ENCODE measurements at places on chromosomes 7 and 10.
A peak's percentile ranks its signal among the peaks of the same experiment; 100 is the strongest.

DNA sequence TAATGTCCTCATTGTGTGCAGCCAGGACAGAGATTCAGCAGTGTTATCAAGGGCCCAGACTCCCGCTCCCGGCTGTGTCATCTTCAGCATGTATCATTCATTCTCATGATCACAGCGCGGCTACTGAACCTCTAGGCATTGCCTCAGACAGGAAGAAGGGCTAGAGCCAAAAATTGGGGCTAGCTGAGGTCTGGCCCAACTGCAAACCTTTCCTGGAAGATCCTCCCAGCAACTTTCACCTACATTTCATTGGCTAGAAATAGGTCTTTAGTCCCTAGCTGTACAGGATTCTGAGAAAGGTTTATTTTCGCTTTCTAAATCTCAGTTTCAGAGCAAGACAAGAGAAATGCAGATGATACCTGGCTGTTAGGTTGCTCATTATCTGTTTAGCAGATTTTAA lies 81.9 kb downstream of the CREM start:
- no peak for DNase-seq

DNA sequence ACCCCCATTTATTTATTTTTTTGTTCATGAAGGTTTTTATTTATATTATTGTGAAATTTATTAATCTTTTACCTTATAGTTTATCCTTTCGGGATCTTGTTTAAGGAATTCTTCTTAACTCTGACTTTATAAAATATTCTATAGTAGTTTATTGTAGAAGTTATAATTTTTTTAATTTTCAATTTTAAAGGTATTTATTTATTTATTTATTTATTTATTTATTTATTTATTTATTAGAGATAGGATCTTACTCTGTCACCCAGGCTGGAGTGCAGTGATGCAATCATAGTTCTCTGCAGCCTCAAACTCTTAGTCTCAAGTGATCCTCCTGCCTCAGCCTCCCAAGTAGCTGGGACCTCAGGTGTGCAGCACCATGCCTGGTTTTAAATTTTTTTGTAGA lies 56.0 kb downstream of the NRF1 start:
- no peak for DNase-seq

GRCh38 chr7:77351539-77352004 lies 64.6 kb downstream of the GSAP start:
- no peak for DNase-seq

- no peak for DNase-seq
These were observed 67.3 kb upstream of the SHH start for GRCh38 chr7:155879592-155879991.

DNA sequence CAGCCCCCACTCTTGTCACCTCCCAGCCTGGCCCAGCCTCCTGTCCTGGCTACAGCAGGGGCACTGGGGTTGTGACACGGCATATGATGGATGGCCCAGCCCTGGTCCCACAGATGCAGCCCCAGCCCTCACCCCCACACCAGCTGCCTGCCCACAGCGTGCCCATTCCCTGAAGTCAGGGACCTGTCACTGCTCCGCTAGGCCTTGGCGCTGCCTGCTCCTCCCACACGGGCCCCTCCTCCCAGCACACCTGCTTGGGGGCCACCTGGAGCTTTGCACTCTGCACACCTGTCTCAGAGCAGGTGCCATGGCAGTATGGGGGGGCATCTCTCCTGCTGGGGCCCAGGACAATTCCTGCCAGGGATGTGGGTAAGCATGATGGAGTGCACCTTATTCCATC lies 3.5 kb downstream of the GCK start:
- DNase-seq = no peak

GRCh38 chr7:16271355-16271915 lies 149.9 kb downstream of the CRPPA start:
- DNase-seq = peak; percentile 45

DNA sequence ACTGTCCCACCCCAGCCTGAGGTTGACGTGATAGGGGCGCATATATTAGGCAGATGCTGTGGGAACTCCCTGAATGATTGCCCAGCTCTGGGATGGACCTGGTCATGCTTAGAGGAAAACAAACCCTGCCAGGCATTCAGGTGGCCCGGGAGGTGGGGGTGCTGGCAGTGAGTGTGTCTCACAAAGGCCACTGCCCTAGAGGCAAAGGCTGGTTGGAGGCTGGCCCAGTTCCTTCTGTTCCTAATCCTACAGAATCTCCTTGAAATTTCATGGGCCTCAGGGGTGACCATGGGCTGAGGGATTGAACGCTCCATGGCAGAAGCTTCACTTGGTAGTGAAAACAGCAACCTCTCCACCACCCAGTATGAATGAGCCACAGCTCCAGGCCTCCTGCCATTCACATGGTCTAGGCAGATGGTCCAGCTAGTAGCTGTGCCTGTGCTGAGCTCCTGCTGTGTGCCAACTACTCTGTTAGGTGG lies 25.6 kb downstream of the ADRA2A start:
- no peak for DNase-seq

GRCh38 chr10:3485057-3485686 lies 299.8 kb downstream of the KLF6 start:
- DNase-seq = no peak

GRCh38 chr10:6171881-6172695 lies 30.6 kb upstream of the PFKFB3 start:
- DNase-seq = no peak

- DNase-seq = no peak
These were observed 132.6 kb upstream of the NAMPT start for GRCh38 chr7:106417273-106417902.

GRCh38 chr7:12146813-12147212 lies 64.3 kb upstream of the TMEM106B start:
- no peak for DNase-seq

- DNase-seq = no peak
These were observed 387.3 kb upstream of the LRGUK start for GRCh38 chr7:133739817-133740216.

DNA sequence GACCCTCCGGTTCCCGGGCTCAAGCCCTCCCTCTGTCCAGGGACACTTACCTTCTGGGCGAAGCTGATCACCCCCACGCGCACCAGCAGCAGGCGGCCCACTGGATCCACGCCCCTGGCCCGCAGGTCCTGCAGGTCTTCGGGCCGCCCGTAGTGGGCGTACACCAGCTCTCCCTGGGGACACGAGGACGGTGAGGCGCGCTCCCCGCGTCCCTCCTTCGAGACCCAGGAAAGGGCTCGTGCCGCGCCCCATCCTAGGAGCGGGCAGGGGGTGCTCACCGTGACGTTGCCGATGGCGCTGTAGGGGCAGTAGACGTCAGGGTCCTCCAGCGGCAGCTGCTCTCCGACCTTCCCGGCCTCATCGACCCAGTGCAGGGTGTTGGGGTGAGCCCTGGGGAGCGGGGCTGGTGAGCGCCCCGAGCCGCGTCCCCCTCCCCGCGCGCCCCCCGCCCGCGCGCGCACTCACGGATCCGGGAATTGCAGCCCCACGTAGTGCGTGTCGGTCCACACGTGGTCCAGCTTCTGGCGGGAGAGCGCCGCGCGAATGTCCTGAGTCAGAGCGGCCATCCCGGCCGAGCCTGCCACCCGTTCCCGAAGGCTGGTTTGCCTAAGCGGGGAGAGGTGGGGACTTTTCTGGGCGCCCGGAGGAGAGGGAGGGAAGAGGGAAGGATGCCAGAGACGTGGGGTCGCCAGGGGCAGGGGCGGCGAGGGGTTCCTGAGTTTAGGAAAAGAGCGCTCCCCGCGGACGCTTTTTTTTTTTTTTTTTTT lies 8.2 kb downstream of the TFR2 start:
- no peak for DNase-seq

- DNase-seq = no peak
These were observed 50.9 kb downstream of the KLF6 start for GRCh38 chr10:3734111-3734510.

- no peak for DNase-seq
These were observed 365.6 kb downstream of the WDR11 start for GRCh38 chr10:121216721-121217181.

- no peak for DNase-seq
These were observed 123.9 kb upstream of the FAM171A1 start for GRCh38 chr10:15494850-15495506.

DNA sequence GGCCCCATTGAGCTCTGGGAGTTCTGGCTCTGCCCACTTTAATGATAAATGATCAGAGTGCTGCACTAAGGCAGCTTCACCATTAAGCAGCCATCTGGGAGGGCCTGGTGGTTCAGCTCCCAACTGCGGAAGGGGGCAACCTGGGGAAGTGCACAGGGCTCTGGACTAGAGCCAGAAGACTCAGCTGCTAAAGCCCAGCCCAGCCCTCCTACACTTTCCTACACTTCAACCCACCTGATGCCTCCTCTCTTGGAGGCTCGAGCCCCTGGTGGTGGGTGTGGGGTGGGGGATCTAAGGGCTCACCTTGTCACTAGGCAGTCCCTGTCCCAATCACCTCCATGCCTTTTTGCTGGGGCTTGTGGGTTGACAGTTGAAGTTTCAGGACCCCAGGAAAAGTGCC lies 60.6 kb upstream of the ANTXRL start:
- DNase-seq = no peak

DNA sequence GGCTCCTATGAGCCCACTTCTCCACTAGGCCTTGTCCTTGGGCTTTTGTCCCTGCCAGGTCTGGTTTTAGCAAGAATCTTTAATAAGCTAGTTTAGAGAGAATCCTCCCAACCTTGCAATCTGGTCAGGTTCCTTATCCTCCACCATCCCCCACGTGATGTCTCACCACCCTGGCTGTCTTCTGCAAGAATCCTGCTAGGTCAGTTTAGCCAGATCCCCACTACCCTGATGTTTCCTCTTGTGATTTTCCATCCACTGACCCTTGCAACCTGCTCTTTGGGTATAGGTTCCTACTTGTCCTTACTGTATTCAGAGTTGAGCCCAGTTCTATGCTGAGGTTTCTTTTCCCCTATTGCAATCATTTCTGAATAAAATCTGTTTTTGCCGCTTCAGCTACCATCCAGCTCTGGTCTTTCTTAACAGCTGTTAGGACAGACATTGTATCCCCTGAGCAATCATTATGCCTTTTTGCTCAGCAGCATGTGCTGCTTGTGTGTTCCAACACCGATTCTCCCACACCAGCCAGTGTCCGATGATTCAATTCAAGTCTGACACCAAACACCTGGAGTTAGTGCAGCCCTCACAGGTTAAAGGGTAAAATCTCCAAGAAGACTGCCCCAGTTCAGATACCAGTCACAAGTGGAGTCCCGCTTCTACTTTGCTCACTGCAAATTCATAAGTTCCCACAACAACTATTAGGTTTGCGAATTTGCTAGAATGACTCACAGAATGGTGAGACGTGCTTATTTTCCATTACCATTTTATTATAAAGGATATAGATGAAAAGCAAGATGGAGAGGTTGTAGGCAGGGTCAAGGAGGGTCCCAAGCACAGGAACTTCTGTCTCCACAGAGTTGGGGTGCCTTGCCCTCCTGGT lies 62.2 kb upstream of the ADCY1 start:
- no peak for DNase-seq

DNA sequence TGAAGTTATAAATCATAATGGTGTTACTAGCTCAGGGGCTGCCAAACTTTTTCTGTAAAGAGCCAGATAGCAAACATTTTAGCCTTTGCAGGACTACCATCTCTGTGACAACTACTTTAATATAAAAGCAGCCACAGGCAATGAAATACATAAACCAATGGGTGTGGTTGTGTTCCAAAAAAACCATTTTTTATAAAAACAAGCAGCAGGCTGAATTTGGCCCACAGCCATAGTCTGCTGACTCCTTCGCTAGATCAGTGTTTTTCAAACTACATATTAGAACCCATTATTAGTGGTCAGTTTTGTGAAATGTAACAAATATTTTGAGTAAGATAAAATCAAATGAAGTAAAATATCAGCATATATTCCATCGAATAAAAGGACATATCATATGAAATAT lies 13.6 kb downstream of the GNG11 start:
- no peak for DNase-seq

DNA sequence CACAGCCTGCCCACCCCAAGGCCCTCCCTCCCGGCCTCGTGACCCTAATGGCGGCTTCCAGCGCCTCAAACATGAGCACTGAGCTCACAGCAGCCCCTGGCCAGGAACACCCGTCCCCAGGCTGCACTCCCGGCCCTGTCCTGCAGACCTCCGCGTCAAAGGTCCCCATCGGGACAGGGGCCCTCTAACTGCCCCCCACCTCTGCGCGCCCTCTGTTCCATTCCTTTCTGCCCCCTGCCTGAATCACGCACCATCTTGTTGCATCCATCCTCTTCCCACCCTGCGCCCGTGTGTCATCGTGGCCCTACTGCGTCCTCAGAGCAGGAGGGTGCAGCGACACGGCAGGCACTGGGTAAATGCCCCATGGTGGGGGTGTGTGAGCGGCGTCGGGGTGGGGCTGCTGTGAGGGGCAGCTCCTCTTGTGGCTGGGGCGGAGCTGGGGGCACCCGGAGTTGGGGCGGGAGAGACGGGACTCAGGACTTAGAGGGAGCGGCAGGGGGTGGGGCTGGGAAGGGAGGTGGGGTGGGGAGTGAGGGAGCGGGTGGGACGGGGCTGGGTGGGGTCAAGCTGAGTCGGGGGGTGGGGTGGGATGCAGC lies 13.4 kb downstream of the SLC29A4 start:
- no peak for DNase-seq

DNA sequence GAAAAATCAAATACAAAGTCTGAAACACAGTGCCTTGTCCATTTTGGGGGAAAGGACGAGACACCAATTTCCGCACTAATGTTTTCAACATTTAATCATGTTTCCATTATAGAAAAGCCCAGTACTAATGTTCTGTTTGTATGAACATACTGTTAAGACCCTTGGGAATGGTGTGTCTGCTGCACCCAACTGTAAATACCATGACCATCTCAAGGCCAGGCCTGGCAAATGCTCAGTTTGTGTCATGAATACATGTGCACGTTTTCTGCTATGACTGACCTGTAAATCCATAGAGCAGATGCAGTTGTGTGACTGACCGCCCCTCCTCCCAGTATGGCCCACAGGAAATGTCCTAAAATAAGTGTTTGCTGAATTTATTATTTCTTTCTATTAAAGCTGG lies 270.0 kb downstream of the TNS3 start:
- no peak for DNase-seq

DNA sequence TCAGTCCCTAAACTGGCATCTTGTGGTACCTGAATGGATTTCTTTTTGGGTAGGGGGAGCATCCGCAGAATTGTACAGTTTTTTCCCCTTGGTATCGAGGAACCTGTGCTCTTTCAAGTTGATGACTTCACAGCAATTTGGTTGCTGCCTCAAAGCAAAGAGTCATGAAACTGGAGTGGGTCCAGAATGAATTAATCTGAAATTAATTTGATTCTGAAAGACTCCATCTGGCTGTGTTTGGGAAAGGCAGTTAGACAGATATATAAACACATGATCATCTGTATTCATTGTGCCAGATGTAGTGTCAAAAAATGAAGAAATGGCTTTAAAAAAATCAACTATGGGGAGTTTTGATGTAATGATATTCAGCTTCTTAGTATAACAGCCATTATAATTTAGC lies 136.1 kb downstream of the CELF2 start:
- DNase-seq = no peak

- DNase-seq = peak; percentile 20
These were observed 32.0 kb downstream of the EXOC6 start for GRCh38 chr10:92880233-92880861.

Measured in urinary bladder (tissue), 4 donors.